Iris pigment epithelial cell (primary cell): ENCODE measurements at places on chromosomes 13 and 19.

DNA sequence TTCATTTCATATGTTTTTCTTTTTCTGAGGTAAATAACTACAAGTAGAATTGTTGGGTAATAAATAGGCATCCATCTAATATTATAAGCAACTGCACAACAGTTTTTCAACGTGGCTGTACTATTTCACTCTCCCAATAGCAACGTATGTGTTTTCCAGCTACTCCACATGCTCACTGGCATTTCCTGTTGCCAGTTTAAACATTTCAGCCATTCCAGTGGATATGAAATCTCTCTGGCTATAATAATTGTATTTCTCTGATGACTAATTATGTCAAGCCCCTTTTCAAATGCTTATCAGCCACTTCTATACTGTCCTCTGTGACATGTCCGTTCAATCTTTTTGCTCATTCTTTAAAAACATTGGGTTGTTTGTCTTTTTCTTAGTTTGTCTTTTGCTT is 26.8 kb upstream of the ALOX5AP start:
- DNase-seq = peak; percentile 84

- peak; percentile 88 for DNase-seq
Observed at GRCh38 chr13:48769107-48769704, 115.5 kb downstream of the CYSLTR2 start.

DNA sequence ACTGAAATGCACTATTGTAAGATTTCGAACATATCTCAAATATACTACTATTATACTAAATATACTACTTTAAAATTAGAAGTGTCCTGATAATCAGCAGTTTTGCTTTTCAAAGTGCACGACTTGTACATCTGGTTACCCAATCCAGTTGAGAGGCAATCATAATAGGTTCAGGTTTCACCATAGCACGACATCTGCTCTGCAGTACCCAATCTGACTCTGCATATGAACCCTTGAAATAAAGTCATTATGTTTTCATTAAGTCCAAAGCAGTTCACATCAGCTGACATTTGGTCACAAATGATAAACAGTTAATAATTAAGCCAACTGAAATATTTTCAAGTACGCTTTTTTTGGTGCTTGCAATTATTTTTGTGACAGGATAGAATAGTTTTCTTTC is 90.6 kb downstream of the PCDH9 start:
- no peak for DNase-seq

- no peak for DNase-seq
Observed at GRCh38 chr13:27933118-27933517, 13.3 kb downstream of the PDX1 start.

- no peak for DNase-seq
Observed at GRCh38 chr13:64332048-64332447, 2898.1 kb downstream of the PCDH9 start.
